ENCODE measurements at places on chromosomes 4 and X. TPM values are rescaled to one million over a fixed set of nuclear protein-coding genes. Genes with fewer than 3 reads are reported as not detected.

Gene CLTRN
- total RNA-seq, result not detected

DNA sequence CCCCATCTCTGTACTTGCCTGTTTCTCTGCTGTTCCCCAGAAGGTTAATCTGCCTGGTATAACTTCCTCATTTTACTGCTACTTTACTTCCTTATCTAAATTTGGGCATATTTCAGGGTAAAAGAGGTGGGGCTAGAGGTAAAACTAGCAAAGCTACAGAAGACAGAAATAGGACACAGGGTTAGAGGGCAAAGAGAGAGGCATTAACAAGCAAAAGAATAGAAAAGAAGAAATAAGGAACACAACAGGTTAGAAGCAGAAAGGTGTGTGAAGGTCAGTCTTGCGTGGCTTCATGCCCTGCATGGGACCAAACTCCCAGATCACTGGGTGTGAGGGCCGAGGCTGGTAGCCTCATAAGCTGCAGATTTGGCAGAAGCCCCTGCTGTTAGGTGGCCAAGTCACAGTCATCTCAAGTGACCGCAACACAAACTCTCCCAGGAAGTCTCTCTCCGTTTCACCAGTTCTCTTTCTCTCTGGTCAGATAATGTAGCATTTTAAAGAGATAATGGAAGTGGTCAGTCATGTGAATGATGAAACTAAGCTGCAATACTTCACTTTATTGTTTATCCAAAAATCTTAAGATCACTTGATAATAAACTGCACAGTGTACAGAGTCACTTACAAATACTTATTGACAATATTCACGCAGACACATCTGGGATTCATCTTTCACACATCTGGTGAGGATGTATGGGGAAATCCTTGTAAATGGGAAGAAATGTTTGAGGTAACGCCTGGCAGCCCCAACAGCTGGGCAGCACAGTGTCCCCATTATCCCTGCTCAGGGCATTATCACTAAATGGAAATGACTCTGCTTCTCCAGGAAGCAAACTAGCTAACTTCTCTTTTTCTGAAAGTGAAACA lies 16.4 kb downstream of the TMEM154 start:
- no peak for DNase-seq
- no peak overlapping the region for H3K4me3 ChIP-seq
- no peaks in the 10 kb centered on the region for H3K27me3 ChIP-seq
- H3K36me3 ChIP-seq, result no peaks in the 10 kb centered on the region
- no peaks in the 10 kb centered on the region for H3K4me1 ChIP-seq

GRCh38 chr4:138086611-138087041 lies 155.5 kb downstream of the SLC7A11 start:
- H3K27me3 ChIP-seq, result no peaks in the 10 kb centered on the region
- H3K27ac ChIP-seq, result peak overlapping the region; percentile 62
- DNase-seq, result no peak
- H3K4me1 ChIP-seq, result peaks cover 14% of the 10 kb centered on the region
- no peaks in the 10 kb centered on the region for H3K36me3 ChIP-seq

GRCh38 chr4:16530688-16531635 lies 304.7 kb upstream of the TAPT1 start:
- peaks cover 8% of the 10 kb centered on the region for H3K4me1 ChIP-seq
- DNase-seq, result no peak
- H3K36me3 ChIP-seq, result no peaks in the 10 kb centered on the region
- no peak overlapping the region for H3K4me3 ChIP-seq
- no peaks in the 10 kb centered on the region for H3K27me3 ChIP-seq

- no peak overlapping the region for H3K4me3 ChIP-seq
- H3K27me3 ChIP-seq, result no peaks in the 10 kb centered on the region
- H3K36me3 ChIP-seq, result no peaks in the 10 kb centered on the region
- H3K4me1 ChIP-seq, result no peaks in the 10 kb centered on the region
- H3K27ac ChIP-seq, result no peak overlapping the region
Observed at GRCh38 chr4:20095805-20096541, 155.7 kb upstream of the SLIT2 start.

- H3K4me3 ChIP-seq, result no peak overlapping the region
- H3K27me3 ChIP-seq, result no peaks in the 10 kb centered on the region
- H3K4me1 ChIP-seq, result no peaks in the 10 kb centered on the region
- no peaks in the 10 kb centered on the region for H3K36me3 ChIP-seq
- no peak for DNase-seq
Observed at GRCh38 chr4:74456056-74456744, 11.3 kb downstream of the AREG start.

DNA sequence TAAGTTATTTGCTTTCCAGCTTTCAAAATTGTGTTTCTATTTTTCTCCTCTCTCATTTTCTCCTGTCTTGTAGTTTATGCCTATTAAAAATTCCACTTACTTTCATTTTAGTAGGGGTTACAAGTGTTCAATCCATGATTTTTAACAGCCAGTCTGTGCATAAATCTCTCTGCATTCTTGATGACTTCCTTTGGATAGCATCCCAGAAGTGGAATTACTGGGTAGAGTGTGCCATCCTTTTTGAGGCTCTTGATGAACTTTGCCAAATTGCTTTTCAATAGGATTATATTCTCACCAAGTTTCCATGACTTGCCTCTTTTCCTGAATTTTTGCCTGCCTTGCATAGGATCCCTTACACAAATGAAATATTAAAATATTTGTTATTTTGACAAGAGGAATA lies 58.5 kb downstream of the DIPK2B start:
- H3K4me3 ChIP-seq, result no peak overlapping the region
- no peaks in the 10 kb centered on the region for H3K36me3 ChIP-seq
